NCI-H1105 (cell line): ENCODE measurements at places on chromosomes 3 and 15.

GRCh38 chr3:45597171-45597570, 2.6 kb downstream of the LIMD1 start:
- no peak for DNase-seq

DNA sequence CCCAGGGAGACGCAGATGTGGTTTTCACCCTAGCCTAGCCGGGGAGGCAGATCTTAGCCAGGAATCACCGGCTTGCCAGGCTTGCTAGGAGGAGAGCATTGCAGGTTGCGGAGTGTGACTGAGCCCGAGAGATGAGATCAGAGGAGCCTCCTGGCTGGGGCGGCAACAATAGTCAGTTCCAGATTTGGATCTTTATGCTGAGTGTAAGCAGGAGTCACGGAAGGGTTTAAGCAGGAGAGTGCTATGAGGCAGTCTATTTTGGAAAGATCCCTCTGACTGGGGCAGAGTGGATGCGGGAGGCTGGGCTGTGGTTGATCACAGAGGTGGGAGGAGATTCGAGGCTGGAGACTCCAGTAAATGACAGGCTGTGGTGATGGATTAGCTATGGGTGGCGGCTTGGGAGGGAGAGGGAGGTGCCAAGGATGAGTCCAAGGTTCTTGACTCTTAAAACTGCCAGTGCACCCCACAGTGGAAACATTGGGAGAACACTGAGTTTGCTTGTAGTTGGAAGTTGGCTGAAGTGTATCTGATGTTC, 10.4 kb upstream of the BAHD1 start:
- no peak for DNase-seq

DNA sequence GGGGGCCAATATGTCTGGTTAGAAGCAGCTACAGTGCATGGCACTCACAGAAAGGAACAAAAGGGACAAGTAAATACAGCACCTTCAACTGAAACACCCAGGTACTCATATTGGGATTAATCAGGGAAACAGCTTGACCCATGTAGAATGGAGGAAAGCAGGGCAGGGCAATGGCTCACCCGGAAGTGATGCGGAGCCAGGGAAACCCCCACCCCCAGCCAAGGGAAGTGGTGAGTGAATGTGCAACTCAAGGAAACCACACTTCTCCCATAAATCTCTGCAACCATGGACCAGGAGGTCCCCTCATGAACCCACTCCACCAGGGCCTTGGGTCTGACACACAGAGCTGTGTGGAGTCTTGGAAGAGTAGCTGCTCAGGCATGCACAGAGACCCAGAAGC, 117.1 kb downstream of the MTHFS start:
- DNase-seq, result no peak

DNA sequence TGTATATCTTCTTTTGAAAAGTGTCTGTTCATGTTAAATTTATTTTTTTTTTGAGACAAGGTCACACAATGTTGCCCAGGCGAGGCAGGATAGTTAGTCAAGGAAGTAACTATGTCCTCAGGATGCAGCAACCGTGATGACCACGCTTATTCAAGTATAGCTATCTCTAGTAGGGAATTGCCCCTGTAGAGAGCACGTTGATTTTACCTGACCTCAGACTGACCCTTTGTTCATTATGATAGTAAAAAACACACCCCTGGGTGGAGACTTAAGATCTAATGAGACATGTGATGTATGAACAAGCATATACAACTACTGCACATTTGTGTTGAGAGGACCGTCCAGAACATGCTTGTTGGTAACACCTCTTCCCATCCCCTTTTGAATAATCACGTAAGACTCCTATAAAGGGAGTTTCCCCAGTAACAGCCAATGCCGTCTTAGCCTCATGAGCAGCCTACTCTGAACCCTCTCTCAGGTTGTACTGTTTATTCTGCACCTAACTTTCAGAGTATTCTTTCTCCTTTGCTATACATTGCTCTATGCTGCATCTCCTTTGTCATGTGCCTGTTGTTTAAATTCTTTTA, 32.9 kb downstream of the ZNF621 start:
- DNase-seq, result no peak

GRCh38 chr3:194572143-194572789, 61.0 kb downstream of the TMEM44 start:
- DNase-seq, result no peak

DNA sequence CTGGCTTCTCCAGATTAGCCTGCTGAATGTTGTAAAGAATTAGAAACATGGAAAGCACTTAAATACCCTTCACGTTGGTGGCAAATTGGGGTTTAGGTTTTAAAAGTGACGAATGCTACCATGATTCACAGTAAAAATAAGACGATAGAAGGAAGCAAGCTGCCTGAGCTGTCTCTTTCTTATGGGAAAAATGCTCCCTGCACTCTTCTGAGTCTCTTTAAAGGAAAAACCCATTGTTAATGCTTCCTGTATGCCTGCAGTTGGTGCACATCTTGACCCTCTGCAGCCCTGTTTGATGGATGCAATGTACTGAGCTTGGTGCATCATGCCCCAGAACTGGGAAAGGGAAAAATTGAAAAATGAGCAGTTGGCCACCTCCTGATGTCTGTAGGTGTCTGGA, 258.6 kb upstream of the RASGRP1 start:
- no peak for DNase-seq

DNA sequence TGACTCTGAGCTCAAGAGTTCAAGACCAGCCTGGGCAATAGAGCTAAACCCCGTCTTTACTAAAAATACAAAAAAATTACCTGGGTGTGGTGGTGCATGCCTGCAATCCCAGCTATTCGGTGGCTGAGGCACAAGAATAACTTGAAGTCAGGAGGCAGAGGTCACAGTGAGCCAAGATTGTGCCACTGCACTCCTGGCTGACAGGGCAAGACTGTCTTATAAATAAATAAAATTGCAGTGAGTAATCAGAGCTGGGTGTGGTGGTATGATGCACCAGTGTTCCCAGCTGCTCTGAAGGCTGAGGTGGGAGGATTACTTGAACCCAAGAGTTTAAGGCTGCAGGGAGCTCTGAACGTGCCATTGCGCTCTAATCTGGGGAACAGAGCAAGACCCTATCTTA, 55.9 kb upstream of the GCNT3 start:
- no peak for DNase-seq

DNA sequence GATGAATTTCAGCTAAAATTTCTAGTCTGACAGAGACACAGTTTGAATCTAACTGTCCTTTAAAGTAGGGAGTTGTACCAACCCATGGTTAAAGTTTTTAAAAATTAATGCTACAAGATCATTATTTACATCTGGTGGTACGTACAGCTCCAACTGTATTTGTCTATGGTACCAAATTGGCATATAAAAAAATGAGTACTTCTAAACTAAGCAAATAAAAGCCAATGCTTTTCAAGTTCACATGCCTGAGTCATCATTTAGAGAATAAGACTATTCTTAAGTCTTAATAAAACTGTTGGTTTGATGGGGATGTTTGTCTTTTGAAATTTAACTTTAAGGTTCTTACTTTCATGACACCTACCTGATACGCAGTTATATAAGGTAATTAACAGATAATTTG, 21.0 kb upstream of the IFT57 start:
- no peak for DNase-seq

DNA sequence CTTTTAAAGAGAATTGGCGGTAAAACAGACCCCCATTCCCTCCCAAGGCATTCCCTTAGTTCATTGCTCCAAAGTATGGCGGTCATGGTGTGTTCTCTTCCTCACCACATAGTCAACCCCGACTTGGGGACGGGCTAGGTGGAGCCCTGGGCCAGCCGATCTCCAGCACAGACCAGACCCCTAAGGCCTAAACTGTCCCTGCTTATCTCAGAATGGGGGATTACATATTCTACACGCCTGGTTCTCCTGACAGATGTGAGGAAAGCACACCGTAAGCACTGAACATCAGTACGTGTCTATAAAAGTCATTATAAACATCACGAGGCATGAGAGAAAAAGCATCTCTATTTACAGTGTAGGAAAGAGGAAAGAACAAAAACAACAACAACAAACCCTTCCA, 244.5 kb upstream of the STT3B start:
- DNase-seq, result no peak

- no peak for DNase-seq
Observed at GRCh38 chr15:92012368-92012629, 158.8 kb downstream of the SLCO3A1 start.

GRCh38 chr3:136070334-136070733, 104.8 kb downstream of the PPP2R3A start:
- DNase-seq, result no peak

GRCh38 chr3:100045696-100046095, 68.6 kb downstream of the FILIP1L start:
- DNase-seq, result no peak

DNA sequence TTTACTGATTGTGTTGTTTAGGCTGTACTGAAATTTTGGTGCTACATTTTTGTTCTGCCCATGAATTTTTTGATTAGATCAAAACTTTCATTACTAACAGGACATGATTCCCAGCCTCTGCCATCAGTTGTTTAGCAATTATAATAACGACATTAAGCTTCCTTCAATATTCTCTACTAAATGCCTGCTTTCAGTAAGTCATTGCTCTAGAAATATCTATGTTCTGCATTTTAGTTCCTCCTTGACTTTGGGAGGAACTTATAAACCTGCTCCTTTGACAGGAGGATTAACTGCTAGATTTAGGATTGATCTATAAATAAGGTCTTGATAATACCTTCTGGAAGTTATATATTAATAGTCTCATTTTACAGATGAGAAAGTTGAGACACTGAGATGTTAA, 269.1 kb downstream of the RAP2B start:
- no peak for DNase-seq

DNA sequence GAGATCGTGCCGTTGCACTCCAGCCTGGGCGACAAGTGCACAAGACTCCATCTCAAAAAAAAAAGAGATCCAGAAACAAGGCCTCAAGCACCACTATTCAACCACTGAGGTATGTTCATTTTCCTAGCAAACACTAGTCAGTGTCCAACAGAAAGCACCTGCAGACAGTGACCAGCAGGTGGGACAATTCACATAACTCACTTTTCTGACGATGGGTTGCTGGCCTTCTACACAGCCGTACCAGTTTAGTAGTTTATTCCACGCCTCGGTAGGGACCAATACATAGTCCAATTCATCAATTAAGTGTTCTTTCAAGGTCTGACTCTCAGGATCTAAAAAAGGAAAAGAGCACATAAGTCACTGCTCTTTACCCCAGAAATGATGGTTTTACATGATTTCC, 12.4 kb downstream of the USP4 start:
- no peak for DNase-seq

DNA sequence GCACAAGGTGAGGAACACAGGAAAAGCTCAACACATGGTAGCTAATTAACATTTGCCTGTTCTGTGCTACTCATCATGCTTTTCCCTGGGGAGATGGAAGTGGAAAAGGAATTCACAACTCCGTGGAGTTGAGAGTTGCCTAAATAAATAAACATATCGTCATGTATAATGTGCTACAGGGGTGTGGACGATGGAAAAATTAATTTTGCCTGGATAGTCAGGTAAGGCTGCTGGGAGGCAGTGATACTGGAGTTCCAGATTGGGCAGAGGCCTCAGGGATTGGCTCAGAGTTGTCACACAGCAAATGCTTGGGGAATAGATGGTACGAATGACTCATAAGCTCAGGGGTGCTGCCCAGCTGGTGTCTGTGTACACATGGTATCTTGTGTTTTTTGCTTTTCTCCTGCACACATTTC, 3.1 kb upstream of the ABHD6 start:
- DNase-seq, result no peak

- DNase-seq, result no peak
Observed at GRCh38 chr15:101193120-101193644, 58.7 kb downstream of the CHSY1 start.

- DNase-seq, result no peak
Observed at GRCh38 chr15:92394309-92395097, 822 bp downstream of the ST8SIA2 start.

GRCh38 chr3:66497985-66498671, 2.7 kb downstream of the LRIG1 start:
- no peak for DNase-seq

DNA sequence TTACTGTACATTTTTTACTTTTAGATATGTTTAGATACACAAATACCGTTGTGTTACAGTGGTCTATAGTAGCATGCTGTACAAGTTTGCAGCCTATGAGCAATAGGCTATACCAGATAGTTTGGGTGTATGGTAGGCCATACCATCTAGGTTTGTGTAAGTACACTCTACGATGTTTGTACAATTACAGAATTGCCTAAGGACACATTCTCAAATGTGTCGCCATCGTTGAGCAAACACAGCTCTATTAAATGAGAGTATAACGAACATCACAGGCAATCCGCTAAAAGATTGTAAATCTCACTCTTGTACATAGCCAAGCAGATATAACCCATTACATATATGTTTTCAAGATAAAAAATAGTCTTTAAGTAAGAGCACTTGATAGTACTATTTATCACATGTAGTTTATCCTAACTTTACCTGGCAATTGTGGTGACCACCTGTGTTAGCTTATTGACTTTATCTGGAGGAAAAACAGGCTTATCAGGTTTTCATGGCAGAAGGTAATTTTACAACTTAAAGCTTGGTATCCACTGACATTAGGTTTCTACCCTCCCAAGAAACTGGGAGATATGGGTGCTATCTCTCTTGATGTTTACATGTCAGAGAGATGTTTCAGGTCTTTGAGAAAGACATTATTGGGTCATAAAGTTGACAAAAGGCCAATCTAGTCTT, 898.7 kb downstream of the NSUN3 start:
- DNase-seq, result no peak

GRCh38 chr15:99052205-99052604, 44.6 kb upstream of the PGPEP1L start:
- DNase-seq, result no peak

DNA sequence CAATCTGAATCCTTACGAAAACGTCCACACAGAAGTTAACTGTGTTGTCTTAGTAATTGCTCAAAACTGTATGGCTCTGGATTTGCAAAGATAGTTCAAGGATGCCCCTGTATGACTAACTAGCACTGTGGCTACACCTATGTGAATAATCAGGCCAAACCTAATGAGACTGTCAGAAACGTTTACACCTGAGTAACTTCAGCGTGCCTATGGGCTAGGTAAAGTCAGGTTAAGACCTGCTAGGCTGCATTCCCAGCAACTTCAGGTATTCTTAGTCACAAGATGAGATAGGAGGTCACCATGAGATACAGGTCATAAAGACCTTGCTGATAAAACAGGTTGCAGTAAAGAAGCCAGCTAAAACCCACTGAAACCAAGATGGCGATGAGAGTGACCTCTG, 87.8 kb upstream of the PLXND1 start:
- DNase-seq, result no peak

- no peak for DNase-seq
Observed at GRCh38 chr3:65619888-65620287, 418.8 kb downstream of the MAGI1 start.
